ENCODE measurements at places on chromosomes 6 and 20.

GRCh38 chr6:152309648-152310047 is 327.5 kb downstream of the SYNE1 start:
- DNase-seq = peak; percentile 59

- DNase-seq = no peak
Measured at GRCh38 chr6:134730013-134730412, 219.9 kb downstream of the ALDH8A1 start.

DNA sequence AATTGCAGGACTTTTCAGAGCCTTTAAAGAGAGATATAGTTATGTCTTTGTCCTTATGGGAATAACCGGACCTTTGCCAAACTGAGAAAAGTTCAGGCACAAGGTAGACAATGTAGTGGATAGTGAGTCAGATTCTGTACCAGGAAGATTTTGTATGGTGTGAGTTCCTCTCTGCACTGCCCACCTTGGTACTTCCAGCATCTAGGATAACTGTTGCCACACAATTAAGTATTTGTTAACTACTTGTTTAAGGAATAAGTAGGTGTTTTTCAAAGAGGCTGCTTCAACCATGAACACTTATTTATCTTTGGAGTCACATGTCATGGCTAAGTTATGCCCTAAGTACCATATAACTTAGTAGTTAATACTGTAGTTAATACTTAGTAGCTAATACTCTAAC is 131.8 kb upstream of the DOK5 start:
- DNase-seq = no peak

DNA sequence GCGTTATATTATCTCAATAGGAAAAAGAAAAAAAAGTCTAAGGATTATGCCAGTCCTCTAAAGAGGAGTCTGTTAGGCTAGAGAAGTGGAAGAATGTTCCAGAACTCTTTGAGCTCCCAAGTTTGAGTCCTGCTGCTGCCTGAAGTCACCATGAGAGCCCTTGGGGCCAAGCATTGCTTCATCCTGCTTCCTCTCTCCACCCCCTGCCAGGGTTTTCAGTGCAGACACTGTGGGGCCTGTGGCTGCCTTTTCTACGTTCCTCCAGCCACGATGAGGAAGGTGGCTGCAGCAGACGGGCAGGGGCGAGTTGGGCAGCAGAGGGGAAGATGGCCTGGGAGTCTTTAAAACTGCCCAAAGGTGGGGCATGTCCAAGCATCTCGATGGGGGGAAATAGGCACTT is 214.4 kb upstream of the KCNG1 start:
- DNase-seq = no peak

- DNase-seq = no peak
Measured at GRCh38 chr6:156731396-156731795, 45.8 kb upstream of the ARID1B start.

GRCh38 chr6:115618256-115618655 is 442.4 kb downstream of the FRK start:
- DNase-seq = no peak

DNA sequence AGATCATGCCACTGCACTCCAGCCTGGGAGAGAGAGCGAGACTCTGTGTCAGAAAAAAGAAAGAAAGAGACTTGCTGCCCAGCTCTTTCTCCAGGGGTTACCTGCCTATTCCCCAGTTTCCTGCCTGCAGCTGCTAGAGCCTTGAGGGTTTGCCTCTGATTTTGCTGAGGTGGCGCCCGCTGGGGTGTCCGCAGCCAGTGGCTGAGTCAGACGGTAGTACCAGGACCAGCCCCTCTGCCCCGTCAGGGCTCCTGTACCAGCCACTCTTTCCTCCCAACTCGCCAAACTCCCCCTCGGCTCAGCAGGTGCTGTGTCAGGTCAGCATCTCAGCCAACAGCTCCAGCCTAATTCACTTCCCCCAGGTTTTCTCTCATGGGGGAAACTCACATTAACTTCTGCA is 7.4 kb upstream of the LSM14B start:
- no peak for DNase-seq

GRCh38 chr20:56974499-56975250 is 291.8 kb downstream of the BMP7 start:
- no peak for DNase-seq

DNA sequence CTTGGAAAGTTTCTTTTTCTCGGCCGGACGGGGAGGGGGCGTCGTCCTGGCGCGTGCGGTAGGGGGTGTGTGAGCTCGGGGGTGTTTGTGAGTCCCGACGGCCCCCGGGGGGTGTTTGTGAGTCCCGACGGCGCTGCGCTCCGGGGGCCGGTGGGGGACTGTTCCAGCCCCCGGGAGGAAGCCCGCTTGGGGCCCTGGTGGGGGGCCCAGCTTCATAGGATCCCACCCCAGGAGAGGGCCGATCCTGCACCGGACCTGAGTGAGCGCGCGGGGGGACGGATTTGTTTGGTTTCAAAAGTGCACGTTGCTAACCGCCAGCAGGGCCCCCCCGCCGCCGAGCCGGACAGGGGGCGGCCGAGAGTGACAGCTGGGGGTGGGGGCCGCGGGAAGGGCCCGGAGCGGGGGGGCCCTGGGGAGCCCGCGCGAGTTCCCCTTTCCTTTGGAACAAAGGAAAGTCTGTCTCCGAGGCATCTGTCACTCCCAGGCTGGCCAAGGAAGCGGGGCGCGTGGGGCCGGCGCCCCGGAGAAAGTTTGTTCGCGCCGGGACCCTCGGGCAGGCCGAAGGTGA is 485 bp downstream of the TGIF2 start:
- DNase-seq = peak; percentile 34

- DNase-seq = no peak
Measured at GRCh38 chr6:18663011-18663410, 275.9 kb downstream of the RNF144B start.

- DNase-seq = no peak
Measured at GRCh38 chr6:12423832-12424231, 133.7 kb downstream of the EDN1 start.

GRCh38 chr6:13769655-13770053 is 44.7 kb downstream of the MCUR1 start:
- DNase-seq = no peak

DNA sequence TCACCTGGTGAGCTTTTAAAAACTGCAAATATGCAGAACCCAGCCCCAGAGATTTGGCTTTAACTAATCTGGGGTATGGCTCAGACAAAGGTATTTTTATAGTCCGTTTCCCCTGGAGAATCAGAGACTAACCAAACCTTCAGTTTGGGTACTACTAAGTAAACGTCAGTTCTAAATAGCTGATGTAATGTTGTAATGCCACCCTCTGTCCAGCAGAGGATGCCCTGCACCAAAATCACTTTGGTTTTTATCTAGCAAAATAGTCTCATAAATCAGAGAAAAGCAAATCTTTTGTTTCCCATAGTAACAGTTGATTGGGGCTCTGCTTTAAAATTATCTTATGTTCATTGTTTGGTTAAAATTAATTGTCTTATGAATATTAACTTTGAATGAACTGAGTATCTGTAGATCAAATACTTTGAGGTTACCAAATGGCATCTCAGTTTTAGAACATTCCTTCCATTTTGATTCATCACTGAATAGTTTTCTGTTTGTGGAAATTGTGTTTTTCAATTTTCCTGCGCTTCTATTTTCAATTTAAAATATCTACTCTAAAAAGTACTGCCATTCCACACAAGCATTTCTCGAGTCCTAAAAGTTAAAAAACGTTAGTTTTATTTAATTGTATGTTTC is 278.3 kb upstream of the PLCB4 start:
- peak; percentile 1 for DNase-seq

GRCh38 chr20:237489-237888 is 10.4 kb downstream of the DEFB129 start:
- DNase-seq = no peak

DNA sequence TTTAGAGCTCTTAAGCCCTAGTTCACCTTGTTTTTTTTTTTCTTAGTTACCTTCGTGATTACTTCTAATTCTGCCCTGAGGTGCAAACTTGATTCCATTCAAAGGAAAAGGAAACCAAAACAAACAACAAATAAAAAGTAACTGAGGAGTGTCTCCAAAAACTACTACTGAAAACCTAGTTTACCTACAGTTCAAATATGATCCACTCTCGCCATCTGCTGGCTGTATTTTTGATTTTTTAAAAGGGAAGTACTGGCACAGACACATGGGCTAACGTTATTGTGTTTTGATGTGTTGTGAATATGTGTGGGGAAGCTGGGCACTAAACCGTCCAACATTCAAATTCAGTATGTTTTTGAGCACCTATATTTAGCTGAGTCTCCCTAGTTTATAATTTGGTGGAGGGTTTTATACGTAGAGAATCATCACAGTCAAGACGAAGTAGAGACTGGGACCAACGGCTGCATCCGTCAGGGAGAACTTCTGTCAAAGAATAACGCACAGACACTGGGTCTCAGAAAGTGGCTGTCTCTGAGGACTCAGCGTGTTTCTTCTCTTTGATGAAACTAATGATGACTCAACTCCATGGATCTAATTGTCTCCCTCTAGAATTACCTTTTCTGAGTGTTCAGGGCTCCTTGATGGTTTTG is 373.5 kb upstream of the BTBD3 start:
- DNase-seq = no peak

DNA sequence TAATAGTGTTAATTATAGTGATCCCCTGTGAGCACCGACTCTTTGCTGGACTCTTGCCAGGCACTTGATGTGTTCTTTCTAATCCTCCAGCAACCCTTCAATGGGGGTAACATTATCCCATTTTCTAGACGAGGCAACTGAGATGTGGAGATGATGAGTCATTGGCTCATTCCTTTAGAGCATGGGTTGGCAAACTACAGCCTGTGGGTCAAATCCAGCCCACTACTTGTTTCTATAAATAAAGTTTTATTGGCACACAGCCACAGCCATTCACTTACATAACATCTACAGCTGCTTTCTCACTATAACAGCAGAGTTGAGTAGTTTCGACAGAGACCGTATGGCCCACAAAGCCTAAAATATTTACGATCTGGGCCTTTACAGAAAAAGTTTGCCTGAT is 249.5 kb upstream of the KCNG1 start:
- no peak for DNase-seq

DNA sequence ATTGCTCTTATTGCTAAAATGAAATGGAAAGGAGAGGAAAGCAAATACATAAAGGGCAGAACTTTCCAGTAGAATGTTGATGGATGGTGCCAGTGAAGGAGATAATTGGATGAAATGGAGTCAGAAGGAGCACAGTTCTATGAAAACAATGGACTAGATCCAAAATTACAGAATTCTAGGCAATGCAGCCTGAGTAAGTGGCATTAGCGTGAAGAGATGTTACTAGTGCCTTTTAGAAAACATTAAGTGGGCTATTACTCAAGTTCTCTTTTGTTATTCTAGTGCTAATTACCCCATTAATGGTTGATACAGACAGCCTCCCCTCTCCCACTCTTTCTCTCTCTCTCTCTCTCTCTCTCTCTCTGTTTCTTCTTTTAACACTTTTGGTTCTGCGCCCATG is 209.5 kb upstream of the RGS17 start:
- no peak for DNase-seq

GRCh38 chr6:26545627-26546026 is 7.5 kb downstream of the HMGN4 start:
- DNase-seq = no peak

DNA sequence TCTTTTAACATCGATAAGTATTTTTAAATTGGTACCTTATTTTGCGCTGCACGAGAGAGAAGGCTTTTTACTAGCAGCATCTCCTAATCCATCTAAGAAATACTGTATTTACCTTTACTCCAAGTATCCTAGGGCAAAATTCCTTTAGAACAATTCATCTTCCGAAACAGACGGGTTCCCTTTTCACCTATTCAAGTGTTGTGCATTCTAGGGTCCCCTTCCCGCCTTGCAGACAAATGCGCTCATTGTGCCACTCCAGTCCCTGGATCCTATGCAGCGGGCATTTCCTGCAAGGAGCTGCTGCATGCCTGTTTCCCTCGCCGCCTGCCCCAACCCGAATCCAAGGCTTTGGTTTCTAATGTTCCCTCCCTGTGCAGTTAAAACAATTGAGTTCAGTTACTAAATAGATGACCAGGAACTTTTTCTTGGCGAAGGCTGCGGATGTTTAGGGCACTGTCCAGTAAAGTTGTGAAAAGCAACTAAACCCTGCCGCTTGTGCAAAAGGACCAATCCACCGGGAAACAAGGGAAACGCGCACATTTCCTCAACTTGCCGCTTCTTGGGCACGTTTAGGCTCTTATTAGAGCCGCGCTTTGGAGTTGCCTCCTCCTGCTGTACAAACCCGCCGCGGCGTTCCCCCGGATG is 556 bp upstream of the SCAF8 start:
- no peak for DNase-seq

DNA sequence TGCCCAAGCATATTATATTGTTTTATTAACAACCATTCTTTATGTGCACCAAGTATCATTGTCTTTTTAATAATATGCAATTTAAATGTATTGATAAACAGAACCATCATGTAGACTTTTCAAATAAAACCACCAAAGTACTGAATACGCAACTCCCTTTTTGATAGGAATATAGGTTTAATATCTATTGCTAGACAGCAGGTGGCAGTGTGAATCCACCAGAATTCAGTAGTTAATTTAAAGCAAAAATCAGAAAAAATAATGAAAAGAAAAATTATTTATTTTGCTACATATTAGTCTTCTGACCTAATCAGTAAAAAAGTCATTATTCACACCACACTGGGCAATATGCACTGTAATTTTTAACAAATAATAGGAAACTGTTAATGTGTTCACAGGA is 143.7 kb downstream of the KLHL32 start:
- no peak for DNase-seq

DNA sequence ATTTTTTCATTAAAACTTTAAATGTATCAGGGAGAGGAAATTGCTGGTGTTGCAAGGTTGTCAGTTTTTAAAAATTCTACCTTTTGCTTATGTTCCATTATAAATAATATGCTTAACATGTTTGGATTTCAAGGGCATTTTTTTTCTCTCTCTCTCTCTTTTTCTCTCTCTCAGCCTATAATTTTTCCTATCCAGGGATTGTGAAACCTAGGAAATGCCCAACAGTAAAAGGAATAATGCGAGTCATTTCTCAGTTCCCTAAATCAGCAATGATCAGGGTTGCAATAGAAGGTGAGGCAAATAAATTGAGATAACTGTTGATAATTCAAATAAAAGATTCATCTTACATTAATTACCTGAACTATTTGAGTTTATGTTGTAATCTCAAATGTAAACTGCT is 53.2 kb upstream of the IFNGR1 start:
- no peak for DNase-seq

DNA sequence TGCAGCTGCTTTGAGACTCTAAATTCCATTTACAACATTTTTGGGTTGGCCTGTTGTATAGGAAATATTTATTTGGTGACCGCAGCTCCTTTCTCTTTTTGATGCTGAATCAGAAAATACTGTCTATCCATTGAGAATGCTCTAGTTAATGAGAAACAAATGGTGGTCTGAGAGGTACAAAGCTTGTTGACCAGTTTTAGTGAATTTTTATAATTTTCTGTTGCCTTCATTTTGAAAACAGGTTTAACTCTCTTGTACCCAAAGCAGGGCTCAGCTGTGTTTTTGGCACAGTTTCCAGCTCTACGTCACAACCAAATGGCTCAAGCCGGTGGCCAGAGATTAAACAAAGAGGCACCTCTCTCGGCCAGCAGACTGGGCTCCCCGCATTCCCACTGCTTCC is 113.2 kb downstream of the FNDC1 start:
- no peak for DNase-seq

DNA sequence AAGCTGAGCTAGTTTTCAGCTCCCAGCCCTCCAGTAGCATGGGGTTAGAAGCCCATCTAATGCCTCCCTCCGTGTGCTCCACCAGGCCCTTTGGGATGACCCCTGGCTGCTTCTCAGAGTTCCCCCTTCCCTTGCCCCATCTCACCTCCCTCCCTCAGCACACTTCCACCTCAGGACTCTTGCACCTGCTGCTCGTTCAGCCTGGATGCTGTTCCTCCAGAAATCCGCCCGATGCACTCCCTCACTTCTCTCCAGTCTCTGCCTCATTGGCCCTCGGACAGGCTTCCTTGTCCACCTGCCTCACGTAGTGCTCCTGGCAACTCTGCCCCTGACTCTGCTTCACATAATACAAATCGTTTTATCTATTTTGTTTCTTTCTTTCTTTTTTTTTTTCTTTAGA is 26.8 kb downstream of the FGD2 start:
- DNase-seq = no peak

Data from T-helper 1 cell (primary cell).